Hepatic stellate cell (primary cell): ENCODE measurements at places on chromosomes 12 and 14.
A peak's percentile ranks its signal among the peaks of the same experiment; 100 is the strongest.

- peak; percentile 97 for DNase-seq
Measured at GRCh38 chr14:64758691-64759554, 54.7 kb downstream of the PLEKHG3 start.

DNA sequence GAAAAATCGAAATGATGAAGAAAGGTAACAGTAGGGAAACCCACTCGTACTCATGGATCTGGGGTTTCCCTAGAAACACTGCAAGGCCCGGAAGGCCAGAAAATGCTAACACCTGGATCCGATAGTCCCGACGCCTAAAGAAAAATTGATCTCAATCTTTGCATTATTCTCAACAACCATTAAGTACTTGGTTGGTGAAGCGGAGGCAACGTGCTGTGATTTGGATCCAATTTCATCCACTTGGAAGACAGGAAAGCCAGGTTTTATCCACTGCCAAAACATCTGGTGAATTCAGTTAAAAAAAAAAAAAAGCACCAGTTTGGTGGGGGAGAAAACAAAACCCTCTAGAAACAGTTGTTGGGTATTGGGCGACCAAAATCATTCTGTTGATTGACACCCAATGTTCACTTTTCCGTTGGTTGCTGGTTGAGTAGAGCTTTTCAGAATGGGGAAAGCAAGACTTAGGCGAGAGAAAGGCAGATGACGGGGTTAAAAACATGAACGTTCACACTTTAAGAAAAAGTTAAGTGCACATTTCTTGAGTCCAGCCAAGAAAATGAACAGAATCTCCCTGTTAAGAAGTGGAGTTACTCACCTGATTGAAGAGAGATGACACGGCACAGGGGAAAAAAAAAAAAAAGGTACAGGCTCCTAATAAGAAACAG, 41.9 kb upstream of the MED13L start:
- no peak for DNase-seq

- no peak for DNase-seq
Measured at GRCh38 chr12:66050610-66051009, 79.9 kb downstream of the LLPH start.

DNA sequence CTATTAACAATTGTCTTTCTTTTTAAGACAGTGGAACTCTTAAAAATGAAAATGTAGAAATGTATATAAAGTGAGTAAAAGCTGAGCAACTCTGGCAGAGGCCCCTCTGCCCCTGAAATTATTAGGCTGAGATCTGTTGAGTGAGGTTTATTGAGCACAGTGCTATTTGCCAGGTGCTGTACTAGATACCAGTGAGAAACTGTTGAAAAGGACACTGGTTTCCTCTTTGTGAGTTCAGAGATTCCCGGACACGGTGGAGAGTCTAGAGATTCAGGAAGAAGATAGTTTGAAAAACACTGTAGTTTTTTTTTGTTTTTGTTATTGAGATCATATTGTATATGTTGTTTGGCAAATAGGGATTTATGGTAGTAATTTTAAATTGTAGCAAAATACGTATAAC, 11.2 kb downstream of the ACVR1B start:
- no peak for DNase-seq

- DNase-seq, result peak; percentile 84
Measured at GRCh38 chr12:47725893-47726292, 603 bp upstream of the ENDOU start.
